ENCODE measurements at places on chromosomes 13 and 19.
A peak's percentile ranks its signal among the peaks of the same experiment; 100 is the strongest.

DNA sequence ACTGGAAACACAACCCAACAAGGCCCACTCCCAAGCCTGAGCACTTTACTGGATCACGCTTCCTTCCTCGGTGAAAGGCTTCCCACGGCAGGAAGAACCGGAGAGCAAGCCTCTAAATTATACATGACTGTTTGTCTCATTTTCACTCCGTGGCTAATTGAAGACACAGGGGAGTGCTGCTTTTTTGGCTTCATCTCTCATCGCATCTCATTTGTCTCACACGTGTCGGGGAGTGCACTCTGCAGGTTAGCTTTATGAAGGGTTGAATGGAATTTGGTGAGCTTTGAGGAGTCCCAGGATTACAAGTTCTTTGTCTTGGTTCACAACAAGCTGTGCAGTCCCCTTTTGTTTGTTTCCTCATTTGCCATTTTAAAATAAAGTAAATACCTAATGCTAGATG lies 544.6 kb downstream of the GPC6 start:
- DNase-seq = no peak

- DNase-seq = no peak
Observed at GRCh38 chr19:30135797-30136196, 193.8 kb downstream of the URI1 start.

DNA sequence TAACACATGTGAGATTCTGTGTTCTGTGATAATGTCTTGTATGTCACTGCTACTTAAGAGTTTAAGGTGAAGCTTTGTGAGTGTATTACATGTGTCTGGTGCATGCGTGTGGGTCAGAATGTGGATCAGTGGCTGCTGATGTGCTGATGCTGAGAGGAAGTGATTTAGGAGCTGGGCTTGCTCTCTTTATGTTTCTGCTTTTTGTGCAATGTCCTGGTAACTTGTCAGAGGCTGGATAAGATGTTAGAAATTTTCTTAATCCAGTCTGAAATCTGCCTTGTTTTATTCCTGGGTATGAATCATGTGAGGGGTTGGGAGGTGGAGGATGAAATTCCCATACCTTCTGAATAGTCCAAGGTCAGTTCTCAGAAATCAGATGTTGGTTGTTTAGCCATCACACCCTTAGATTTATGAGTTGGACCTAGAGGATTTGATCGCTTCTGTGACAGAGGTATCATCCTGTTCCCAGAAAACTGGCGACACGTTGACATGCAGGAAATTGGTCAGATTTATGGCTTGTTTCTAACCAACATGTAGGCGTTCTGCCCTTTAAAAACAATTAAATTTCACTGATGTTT lies 24.5 kb upstream of the CXCL17 start:
- DNase-seq = no peak

GRCh38 chr19:8641908-8642547 lies 11.6 kb downstream of the NFILZ start:
- DNase-seq = no peak

GRCh38 chr19:32676186-32676894 lies 692 bp downstream of the RGS9BP start:
- DNase-seq = no peak

DNA sequence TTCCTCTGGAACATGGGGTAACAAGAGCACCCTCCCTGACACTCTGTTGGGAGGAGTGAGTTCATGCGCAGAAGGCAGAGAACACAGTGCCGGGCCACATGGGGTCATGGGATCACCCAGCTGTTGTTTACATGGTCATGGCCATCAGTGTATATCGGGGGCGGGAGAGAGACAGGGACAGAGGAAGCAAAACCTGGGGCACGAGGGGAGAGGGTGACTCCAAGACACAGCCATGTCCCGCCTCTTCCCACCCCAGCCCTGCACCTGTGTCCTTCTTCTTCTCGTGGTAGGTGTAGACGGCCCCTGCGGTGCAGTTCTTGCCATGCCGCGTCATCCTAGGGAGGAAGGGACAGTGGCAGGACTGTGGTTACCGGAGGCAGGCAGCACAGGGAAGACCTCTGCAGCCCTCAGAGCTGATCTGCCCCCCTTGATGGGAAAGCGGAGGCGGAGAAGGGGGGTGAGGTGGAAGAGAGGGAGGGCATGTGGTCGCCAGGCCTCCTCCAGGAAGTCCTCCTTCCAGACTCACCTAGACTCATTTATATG lies 19.9 kb downstream of the NOSIP start:
- peak; percentile 46 for DNase-seq

GRCh38 chr19:7605490-7606222 lies 10.0 kb downstream of the CAMSAP3 start:
- no peak for DNase-seq

GRCh38 chr19:10122045-10122444 lies 2.3 kb upstream of the EIF3G start:
- peak; percentile 60 for DNase-seq

GRCh38 chr13:81247711-81248110 lies 906.8 kb upstream of the SPRY2 start:
- DNase-seq = no peak

DNA sequence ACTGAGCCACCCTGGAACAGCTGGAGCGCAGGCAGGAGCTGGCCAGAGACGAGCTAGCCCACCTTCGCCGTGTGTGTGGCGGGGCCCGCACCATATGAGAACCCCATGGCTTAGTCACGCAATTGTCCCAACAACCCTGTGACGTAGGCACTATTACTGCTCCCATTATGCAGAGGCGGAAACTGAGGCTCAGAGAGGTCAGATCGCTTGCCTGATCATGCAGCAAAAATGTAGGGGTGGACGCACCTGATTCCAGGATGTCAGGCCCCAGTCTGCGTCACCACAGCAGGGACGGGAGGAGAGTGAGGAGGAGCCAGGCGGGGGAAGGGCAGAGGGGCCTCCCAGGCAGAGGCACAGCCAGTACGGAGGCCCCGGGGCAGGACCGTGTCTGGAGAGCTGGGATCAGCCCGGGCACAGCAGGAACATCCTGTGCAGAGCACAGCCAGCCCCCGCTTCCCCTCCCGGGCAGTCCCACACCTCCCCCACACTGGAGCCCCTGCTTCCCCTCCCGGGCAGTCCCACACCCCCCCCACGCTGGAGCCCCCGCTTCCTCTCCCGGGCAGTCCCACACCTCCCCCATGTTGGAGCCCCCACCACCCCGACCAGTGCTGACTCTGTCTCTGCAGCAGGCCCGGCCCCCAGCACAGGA lies 16.7 kb downstream of the PIP5K1C start:
- DNase-seq = no peak

DNA sequence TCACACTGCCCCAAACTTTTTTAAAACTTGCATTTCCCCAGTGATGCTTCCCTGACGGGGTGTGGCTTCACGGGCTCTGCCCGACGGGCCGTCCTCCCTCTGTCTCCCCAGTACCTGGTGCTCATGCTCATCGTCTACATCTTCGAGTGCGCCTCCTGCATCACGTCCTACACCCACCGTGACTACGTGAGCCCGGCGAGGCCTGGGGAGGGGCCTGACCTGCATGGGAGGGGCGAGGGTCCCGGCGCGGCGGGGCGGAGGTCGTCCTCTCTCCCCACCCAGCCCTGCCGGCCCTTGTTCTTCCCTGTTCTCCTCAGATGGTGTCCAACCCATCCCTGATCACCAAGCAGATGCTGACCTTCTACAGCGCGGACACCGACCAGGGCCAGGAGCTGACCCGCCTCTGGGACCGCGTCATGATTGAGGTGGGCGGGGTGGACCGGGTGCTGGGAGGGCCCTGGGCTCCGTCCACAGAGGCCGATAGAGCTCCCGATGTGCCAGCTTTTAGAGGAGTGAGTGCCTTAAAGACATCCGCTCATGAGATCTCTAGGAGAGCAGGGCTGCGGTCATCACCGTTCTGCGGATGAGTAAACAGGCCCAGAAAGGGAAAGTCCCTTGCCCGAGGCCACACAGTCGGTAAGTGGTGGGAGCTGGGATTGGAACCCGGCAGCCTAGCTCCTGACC lies 6.9 kb downstream of the UPK1A start:
- no peak for DNase-seq

GRCh38 chr13:101453784-101454201 lies 1.3 kb downstream of the ITGBL1 start:
- no peak for DNase-seq
